ENCODE measurements at places on chromosomes 13 and 19.

DNA sequence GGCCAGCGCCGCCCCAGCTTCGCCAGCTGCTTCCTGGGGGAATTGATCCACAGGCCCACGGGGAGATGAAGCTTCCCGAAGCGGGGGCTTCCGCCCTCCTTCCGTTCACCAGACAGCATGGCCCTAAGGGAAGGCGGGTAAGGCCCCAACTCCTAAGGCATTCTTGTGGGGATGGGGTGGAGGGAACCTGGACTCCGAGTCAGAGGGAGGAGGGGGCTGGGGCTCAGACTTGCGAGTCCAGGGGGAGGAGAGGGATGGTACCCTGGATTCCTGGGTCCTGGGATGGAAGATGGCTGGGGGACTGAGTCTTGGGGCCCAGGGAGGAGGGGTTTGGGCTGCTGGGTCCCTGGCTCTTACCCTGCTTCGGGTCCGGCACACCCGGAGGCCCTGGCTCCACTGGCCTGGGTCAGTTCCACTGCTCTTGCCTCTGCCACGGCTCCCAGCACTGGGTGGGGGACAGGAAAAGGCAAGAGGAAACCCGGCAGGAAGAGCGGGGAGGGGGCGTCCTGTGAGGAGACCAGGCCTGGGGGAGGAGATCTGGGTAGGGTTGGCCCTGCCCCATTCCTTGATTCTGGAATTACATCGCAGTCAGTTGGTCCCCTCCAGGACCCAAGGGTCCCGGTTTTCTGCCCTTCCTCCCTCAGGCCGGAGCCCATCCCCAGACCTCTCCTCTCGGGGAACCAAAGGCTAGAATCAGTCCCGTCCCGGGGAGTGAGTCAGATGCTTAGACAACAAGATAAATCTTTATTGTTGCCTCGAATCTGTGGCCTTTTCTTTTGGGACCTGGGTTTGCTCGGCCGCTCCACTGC lies at the start of gene RASIP1:
TSS of gene RASIP1 (minus strand) at position 447 of the 809 bp plus-strand sequence. CDS start at position 119, 328 bp downstream.
- H3K4me1 ChIP-seq = peaks cover 22% of the 10 kb centered on the region
- H3K36me3 ChIP-seq = no peaks in the 10 kb centered on the region
- H3K27ac ChIP-seq = peak within 1 kb of the TSS; percentile 86

DNA sequence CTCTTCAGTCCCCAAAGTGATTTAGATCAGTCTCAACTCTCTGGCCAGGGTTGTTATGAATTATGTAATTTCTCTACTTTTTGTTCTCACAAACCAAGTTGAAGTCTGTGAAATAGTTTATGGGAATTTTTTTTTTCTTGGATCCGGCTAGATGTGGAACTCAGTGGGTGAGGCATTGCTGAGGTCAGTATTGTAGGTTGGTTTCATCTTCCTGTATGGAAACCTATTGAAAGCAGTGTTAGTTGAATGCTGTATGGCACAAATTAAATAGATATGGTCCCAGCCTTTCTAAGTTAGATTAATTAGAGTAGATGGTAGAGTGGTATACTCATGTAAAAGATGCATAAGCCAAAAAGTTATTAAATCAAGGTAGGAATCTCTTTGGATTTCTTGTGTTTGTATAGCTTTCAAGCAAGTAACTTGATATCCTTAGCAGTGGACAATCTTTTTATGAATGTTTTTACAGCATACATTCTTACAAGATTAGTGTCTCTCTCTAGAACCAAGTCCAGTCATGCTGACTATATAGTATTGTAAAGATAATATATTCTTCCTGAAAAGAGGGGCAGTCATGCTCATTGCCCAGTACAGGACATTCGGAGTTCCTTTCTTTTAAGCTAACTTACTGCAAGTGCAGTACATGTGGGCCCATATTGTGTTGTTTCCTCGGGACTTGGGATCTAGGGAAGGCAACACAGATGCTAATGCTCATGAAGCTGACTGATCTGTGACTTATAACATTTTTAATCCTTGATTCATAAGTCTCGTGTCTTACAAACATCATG lies 2541.1 kb downstream of the PCDH9 start:
- H3K4me3 ChIP-seq = no peak overlapping the region
- H3K36me3 ChIP-seq = no peaks in the 10 kb centered on the region
- no peaks in the 10 kb centered on the region for H3K4me1 ChIP-seq
- no peak for DNase-seq
- no peak overlapping the region for H3K27ac ChIP-seq

- no peaks in the 10 kb centered on the region for H3K4me1 ChIP-seq
- H3K36me3 ChIP-seq = no peaks in the 10 kb centered on the region
- no peaks in the 10 kb centered on the region for H3K27me3 ChIP-seq
- DNase-seq = no peak
- no peak overlapping the region for H3K4me3 ChIP-seq
Measured at GRCh38 chr19:42816894-42817293, 51.4 kb upstream of the PSG8 start.

DNA sequence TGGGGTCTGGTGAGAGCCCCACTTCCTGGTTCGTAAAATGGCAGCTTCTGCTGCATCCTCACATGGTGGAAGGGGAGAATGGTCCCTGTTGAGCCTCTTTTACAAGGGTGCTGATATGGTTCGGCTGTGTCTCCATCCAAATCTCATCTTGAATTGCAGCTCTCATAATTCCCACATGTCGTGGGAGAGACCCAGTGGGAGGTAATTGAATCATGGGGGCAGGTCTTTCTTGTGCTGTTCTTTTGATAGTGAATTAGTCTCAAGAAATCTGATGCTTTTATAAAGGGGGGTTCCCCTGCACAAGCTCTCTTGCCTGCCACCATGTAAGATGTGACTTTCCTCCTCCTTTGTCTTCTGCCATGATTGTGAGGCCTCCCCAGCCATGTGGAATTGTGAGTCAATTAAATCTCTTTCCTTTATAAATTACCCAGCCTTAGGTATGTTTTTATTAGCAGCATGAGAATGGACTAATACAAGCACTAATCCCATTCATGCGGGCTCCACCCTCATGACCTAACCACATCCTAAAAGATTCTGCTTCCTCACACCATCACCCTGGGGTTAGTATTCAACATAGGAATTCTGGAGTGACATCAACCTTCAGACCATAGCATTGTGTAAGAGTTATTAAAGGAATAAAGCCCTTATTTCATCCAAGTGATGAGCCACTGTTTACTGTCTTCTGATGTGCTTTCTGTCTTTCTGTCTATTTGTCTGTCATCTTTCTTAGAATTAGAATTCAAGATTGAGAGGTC lies 159.0 kb upstream of the IRS2 start:
- no peaks in the 10 kb centered on the region for H3K4me1 ChIP-seq
- DNase-seq = no peak
- H3K4me3 ChIP-seq = no peak overlapping the region
- H3K36me3 ChIP-seq = no peaks in the 10 kb centered on the region

GRCh38 chr13:110258876-110259631 lies 47.9 kb downstream of the COL4A1 start:
- DNase-seq = no peak
- no peaks in the 10 kb centered on the region for H3K36me3 ChIP-seq
- no peak overlapping the region for H3K27ac ChIP-seq
- H3K4me1 ChIP-seq = peaks cover 52% of the 10 kb centered on the region
- H3K27me3 ChIP-seq = no peaks in the 10 kb centered on the region

All from esophagus squamous epithelium (tissue), 5 donors.